ENCODE measurements at places on chromosomes 4 and X.

DNA sequence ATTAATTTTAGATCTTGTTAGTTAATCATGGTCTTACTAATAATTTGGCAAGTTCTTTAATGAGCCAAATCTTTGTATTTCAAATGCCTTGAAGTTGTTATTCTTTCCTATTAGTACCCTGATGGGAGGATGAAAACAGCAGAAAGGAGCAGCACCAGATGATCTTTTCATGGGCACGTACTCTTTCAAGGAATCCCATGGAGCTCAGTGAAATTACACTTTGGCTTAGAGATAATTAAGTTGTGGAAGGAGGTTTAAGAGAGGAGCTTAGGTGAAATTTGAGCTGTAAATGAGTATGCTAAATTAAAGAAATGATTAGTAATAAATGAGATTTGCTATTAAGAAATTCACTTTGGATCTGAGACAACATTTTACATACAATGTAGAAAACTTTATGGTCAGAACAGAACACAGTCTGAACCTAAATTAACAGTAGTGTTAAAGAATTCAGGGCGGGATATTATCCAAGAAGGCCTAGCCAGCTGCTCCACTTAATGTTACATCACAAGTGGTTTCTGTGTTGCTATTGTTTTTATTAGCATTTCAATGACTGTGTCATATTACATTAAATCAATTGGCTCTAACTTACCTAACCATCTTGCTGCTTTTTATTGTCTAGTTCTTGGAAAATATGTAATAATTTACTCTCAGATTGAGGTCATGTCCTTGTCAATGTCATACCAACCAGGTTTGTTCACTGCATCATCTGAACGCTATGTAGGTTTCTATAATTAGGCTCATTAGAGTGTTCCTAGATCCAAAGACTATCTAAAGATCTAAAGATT is 3.9 kb downstream of the MTHFD2L start:
- DNase-seq, result no peak

DNA sequence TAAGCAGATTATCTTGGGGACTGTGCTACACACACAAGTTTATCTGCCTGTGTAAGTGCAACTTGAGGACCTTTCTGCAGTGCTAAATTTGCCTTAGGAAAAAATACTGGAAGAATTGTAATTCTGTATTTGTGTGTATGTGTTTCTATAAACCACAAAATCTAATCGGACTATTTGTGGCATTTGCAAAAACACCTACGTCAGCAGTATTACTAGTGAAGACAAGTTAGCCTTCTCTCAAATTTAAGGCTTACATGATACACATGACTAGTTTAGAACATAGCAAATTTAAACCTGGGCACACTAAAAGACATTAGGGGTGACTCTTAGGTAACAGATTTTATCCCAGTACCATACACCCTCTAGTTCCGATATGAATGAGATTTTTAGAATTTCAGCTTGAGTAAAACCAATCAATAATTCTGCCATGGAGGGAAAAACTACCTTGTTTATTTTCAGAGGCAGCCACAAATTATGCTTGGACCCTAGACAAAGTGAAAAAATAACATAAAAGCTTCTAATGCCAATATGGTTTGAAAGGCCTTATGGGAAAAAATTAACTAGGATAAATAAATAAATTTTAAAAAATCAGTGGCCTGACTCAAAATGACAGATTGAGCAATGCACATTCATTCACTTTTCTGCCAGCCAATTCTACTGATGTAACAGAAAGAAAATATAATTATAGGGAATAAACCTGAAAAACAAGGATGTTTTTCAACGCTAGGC is 176.4 kb downstream of the SNCA start:
- DNase-seq, result no peak

DNA sequence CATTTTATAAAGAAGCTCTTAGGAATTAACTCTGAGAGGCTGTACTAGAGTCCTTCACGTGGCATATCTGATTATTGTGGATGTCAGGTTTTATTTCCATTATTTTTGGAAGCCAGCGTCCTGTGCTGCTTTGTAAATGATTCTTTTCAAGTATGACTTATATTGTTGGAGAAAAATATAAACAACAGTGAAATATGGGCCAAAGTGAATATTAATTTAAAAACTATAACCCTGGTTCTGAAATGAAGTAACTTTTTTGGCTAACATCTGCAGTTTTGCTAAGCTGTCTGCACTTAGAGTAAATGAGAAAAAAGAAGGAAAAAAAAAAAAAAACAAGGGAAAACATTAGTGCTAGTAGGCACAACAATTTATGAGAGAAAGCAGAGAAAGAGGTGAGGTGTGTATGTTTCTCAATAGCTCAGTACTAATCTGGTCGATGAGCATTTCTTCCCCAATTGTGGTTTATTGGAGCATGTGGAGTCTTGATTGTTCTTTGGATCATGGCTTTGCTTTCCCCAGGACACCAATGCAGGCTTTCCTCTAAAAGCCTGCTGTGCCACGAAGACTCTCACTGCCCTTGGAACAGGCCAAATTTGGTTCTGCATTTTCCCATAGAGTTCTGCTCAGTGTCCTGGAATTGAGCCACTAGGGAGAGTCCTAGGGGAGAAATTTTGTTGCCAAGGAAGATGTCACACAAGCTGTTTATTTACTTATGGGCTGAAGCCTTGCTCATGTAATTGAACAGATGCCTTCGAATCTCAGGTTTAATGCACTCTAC is 273.3 kb downstream of the DKK2 start:
- no peak for DNase-seq

GRCh38 chrX:53682885-53683555 is 3.5 kb downstream of the HUWE1 start:
- DNase-seq, result no peak

DNA sequence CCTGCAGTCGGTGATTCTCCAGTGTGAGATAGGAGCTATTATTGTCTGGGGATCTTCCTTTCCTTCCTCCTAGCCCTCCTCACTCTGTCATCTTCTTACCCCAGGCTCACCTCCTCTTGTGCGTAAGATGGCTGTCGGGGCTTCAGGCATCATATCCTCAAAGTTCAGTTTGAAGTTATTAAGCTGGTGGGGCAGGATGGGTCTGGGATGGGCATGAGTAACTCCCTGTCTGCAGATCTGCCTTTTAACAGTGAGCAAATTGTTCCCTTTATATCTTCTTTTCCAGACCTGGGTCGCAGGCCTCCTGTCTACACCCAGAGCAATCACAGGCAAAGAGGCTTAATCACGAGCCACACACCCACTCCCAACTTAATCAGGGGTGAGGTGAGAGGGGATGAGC is 900 bp upstream of the MTMR1 start:
- no peak for DNase-seq

- DNase-seq, result no peak
Observed at GRCh38 chrX:109635146-109635545, 10.2 kb upstream of the KCNE5 start.

DNA sequence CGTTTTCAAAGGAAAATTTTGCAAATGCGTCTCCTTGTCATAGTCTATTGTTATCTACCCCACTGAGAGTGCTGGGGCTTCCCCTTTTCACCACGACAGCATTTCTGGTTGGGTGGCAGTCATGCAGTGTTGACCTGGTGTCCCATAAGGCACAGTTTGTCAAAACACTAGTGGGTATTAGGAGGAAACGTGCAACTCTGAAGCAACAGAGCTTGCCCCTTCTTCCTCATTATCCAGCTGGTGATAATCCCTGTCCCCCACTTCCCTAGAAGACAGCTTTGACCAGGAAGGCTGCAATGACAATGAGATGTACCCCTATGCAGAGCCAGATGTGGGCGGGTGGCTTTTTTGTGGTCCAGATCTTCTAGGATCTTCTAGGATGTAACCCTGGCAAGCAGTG is 1.8 kb downstream of the TBC1D1 start:
- no peak for DNase-seq

DNA sequence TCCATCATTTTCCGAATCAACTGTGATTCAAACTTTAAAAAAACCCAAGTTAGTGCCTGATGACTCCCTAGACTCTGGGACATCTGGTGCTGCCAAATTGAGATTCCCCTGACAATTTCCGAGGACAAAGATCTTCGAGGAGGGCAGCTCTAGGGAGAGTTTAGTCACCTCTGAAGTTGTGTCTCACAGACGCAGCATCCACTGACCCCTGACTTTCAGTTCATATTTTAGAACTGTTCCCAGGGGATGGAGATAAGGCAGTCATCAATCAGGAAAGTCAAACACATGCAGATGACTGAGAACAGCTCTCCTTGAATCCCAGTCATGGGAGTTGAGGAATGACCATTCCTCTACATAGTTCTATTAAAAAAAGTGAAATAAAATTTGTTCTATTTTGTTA is 643.9 kb downstream of the TRIML1 start:
- DNase-seq, result no peak

DNA sequence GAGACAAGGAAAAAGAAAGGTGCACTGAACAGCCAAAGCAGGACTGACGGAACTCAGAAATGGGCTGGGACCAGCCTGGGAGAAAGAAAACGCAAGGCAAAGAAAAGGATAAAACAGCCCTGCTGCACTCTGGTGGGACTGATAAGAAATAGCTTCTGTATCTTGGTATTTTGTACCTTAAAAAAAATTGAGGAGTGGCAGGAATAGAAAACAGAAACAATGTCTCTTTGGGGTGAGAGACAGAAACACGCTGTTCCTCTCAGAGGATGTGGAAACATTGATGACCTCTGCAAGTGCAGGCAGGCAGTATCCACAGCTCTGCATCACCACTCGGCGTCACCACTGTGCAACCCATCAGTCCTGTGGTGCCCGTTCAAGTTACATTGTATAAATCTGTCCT is 152.5 kb upstream of the SPRY1 start:
- DNase-seq, result peak; percentile 17

- DNase-seq, result no peak
Observed at GRCh38 chrX:19897091-19897490, 9.7 kb upstream of the SH3KBP1 start.

- DNase-seq, result no peak
Observed at GRCh38 chrX:128020701-128021100, 31.5 kb downstream of the ACTRT1 start.

DNA sequence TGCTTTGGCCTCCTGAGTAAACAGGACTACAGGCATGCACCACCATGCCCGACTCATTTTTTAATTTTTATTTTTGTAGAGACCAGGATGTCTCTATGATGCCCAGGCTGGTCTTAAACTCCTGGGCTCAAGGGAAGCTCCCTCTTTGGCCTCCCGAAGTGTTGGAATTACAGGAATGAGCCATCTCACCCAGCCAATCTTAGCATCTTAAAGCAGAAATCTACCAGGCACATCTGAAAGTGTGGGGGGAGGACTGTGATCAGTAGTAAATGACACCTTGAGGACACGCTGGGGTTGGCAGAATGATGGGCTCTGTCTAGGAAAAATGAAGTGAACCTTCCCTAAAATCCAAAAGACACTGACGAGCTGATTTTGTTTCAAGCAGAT is 149.2 kb downstream of the SPATA18 start:
- no peak for DNase-seq

DNA sequence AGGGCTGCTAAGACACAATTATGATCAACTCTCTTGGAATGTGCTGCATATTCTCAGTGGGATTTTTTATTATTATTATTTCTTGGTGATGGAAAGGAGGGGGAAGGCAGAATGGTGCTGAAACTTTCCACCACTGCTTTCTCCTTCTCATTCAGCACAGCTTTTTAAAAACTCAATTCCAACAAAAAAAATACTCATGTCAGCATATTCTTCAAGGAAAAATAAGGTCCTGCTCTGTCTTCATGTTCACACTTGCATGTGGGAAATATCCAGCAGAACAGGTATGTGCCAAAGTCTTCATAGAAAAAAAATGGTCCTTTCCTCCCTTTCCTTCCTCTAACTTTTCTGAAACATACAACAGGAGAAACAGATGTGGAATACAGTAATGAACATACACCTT is 144.0 kb upstream of the ADAMTS3 start:
- no peak for DNase-seq

GRCh38 chr4:112253382-112254000 is 21.9 kb downstream of the AP1AR start:
- DNase-seq, result no peak

DNA sequence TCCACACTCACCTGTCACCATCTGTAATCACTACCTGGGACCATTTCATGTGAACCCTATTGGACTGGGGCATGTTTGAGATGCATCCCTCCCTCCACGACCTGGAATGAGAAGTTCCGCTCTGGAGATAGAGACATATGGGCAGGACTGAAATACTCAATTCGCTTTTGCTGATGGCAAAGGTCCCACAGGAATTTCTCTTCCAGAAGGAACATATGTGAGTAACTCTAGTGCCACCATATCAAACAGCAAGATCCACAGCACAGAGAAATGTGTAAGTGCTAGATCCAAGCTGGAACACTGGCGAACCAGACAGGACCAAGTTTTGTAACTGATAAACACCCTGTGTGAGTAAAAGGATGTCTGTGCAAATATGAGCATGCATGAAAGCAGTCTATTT is 43.9 kb downstream of the SEL1L3 start:
- DNase-seq, result no peak

- DNase-seq, result peak; percentile 62
Observed at GRCh38 chrX:10156199-10157031, at the start of gene CLCN4. Gene CLCN4, plus strand, starts transcription at chrX:10156975. Its CDS starts 28,058 bp downstream, at chrX:10185033.

- DNase-seq, result no peak
Observed at GRCh38 chr4:27267339-27267969, 406.8 kb downstream of the STIM2 start.

GRCh38 chr4:174314770-174315169 is 31.1 kb downstream of the CEP44 start:
- DNase-seq, result no peak

GRCh38 chr4:95362906-95363558 is 185.7 kb downstream of the UNC5C start:
- DNase-seq, result no peak

GRCh38 chr4:52247941-52248340 is 196.8 kb downstream of the SPATA18 start:
- no peak for DNase-seq

DNA sequence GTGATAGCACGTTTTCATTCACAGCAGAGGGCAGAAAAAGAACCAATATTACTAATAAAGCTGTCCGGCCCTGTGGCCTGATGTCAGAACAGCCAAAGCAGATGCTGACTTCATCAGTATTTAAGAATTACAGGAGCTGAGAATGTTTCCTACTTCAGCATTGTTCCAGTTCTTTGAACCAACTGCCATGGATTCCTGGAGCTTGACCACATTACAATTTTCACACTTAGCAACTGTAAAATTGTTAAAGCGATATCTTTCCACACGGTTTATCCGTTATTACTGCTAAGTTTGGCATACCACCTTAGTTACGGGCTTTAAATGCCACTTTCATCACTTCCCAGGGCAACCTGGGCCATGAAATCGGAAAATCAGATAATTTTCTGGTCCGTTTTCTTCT is 118.2 kb downstream of the EPHA5 start:
- DNase-seq, result no peak

GRCh38 chr4:47483745-47484144 is 1.3 kb upstream of the ATP10D start:
- DNase-seq, result no peak

GRCh38 chr4:150579551-150580234 is 2.3 kb upstream of the MAB21L2 start:
- DNase-seq, result no peak

- no peak for DNase-seq
Observed at GRCh38 chrX:21503593-21503992, 129.4 kb downstream of the CNKSR2 start.

- no peak for DNase-seq
Observed at GRCh38 chr4:22780317-22780716, 87.6 kb downstream of the GBA3 start.

Measured in substantia nigra (tissue), 51 donors.